ENCODE measurements at places on chromosomes 12 and 14.
A peak's percentile ranks its signal among the peaks of the same experiment; 100 is the strongest.

DNA sequence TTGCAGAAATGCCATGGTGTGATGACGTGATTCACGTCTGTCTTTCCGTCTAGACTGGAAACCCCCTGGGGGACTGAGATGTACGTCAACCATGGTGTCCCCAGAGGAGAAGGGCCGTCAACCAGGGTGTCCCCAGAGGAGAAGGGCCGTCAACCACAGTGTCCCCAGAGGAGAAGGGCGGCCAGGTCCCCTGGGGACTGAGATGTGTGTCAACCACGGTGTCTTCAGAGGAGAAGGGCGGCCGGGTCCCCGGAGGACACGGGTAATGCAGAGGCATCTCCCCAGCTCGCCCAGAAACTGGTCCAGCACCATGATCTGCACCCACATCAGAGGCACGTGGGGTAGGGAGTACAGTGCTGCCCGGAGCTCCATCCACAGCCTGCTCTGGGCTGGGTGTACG, 30.6 kb upstream of the GALNT9 start:
- no peak for DNase-seq

- no peak for DNase-seq
Observed at GRCh38 chr14:38385343-38385742, 129.4 kb upstream of the CLEC14A start.

GRCh38 chr14:33792720-33793368, 158.0 kb downstream of the EGLN3 start:
- DNase-seq: peak; percentile 36

- no peak for DNase-seq
Observed at GRCh38 chr12:16984484-16984883, 378.5 kb upstream of the LMO3 start.

GRCh38 chr14:93811020-93811419, 22.7 kb upstream of the PRIMA1 start:
- DNase-seq: no peak

DNA sequence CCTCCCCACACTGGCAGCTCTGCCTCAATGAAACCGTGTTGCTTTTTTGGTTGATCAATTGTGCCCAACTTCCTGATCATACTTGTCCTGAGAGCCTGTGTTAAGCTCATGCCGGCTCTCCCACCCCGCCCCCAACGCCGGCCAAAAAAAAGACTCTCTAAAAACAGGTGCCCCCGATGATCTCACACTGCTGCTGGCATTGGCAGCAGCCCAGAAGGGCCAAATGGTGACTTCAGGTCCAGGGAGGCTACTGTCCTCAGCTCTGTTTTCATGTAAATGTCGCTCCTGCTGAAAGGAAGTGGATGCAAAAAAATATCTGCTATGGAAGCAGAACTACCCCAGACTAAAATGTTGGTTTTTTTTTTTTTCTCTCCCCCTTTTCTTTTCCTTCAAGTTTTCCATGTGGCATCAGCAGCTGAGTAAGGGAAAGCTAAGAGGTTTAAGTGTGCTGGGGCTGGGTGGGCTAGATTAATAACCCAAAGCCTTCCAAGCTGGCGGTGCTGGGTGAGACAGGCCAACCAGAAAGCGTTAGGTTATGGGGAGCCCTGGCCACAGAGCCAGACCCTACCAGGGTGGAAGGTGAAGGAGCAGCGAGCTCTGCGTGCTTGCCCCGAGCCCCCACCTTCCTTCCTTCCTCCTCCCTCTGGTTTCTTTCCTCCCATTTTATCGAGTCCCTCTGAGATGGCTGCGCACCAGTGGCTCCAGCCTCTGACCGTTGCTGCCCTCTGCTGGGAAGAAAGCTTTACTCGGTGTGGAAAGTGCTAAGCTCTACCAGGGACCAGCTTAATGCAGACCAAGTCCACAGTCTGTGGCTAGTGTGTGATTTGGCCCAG, 396.1 kb downstream of the NRXN3 start:
- peak; percentile 25 for DNase-seq

DNA sequence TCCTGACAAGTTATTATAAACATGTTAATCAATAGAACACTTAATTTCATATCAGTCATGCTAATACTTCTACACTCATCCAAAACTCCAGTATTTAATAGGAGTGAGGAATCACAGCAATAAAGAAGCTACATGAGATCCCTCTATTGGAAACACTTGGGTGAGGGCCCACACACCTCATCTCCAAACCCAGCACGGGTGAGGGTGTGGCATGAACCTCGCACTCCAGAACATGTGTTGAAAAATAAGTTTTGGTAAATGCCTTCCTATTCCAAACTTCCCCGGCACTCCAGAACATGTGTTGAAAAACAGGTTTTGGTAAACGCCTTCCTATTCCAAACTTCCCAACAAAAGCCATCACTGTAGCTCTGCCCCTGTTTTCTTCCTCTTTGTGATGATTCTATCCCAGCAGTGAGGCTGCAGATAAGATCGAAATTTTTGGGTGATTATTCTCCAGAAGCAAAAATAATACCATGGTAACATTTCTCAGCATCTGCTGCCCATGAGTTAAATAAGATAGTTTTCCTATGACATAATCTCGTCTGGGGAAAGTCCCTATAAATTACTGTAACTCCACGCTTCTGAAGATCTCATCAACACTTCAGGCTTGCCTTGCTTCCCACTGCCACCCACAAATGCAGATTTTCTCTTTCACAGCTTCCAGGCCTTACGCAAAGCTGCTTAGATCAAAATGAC, 24.4 kb upstream of the PTPRB start:
- peak; percentile 84 for DNase-seq

- no peak for DNase-seq
Observed at GRCh38 chr12:118398524-118398923, 22.2 kb downstream of the SUDS3 start.

DNA sequence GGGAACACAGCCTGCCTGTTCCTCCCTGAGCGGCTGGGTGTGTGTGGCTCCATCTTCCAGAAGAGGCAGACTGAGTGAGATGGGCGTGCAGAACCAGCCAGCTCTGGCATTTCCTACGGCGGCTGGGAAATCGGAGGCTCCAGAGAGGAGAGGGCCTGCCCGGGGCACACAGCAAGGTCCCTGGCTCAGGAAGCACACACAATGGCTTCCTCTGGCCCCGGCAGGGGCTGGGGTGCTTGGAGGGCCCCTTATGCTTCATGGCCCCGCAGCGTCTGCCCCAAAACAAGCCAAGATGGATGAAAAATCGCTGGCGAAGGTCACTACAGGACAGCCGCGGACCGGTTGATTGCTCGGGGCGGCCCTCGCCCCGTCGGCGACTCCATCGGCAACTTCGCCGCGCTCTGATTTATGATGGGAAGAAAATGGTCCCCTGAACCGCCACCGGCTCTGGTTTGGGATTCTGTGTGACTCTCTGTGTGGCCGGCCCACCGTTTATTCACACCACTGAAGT, 191.5 kb upstream of the C14orf180 start:
- no peak for DNase-seq

DNA sequence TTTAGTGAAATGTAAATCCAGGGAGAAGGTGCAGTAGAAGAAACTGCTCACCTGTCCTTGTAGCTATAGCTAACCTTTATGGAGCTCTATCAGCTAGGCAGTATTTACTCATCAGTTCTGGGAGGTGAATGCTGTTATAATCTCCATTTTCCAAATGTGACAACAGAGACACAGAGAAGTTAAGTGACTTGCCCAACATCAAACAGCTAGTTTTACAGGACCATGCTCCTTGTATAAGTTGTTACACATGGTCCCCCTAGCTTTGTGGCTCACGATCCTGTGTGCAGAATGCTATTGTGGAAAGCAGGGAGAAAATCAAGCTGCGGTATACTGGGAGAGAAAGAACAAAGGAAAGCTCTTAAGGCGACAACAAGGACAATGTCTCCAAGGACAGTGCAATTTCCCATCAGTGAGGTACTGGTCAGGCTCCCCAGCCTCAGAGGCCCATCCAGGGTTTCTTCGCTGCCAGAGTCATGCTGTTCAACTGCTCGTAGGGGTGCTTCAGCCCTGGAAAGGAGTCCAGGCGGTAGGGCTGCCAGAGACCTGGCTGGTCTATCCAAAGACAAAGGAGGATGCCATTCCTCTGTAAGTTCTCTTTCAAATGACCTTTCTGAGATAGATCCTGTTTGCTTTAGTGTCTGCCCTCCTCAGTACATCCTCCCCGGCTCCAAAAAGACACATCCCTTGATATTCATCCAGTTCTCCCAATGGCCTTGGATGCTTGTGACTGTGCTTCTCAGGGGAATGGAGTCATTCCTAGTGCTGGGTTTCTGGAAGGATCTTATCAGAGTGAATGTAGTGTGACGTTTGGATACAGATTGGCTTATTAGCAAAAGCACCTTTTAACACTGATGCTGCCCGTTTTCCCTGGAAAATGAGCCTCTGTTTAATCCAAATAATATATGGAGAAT, 95.5 kb downstream of the ARF6 start:
- DNase-seq: no peak

- DNase-seq: peak; percentile 11
Observed at GRCh38 chr14:37114002-37114401, 58.4 kb downstream of the SLC25A21 start.

GRCh38 chr14:28763751-28764256, 2.8 kb upstream of the FOXG1 start:
- DNase-seq: no peak

Data from HS-5 (cell line).